ENCODE measurements at places on chromosomes 5 and 9.

GRCh38 chr5:149745943-149746324 lies 15.8 kb downstream of the PPARGC1B start:
- no peak for DNase-seq

GRCh38 chr5:32501071-32502002 lies 56.8 kb upstream of the ZFR start:
- no peak for DNase-seq

DNA sequence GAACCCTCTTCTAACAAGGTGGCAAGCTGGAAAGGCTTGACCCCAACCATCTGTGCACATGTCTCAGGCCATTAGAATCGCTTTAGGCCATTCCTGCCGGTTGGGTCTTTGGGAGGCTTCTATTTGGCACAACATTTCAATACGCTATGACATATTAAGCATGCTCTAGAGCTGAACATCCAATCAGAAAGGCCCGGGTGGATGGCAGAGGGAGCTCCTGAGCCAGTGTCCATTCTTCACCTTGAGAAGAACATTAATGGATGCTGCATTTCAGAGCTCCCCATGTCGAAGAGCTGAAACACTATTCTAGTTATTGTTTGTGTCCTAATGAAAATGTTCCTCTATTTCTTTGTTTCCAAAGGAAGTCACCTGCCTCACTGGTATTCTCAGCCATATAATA lies 12.8 kb downstream of the SPATA9 start:
- DNase-seq: no peak

DNA sequence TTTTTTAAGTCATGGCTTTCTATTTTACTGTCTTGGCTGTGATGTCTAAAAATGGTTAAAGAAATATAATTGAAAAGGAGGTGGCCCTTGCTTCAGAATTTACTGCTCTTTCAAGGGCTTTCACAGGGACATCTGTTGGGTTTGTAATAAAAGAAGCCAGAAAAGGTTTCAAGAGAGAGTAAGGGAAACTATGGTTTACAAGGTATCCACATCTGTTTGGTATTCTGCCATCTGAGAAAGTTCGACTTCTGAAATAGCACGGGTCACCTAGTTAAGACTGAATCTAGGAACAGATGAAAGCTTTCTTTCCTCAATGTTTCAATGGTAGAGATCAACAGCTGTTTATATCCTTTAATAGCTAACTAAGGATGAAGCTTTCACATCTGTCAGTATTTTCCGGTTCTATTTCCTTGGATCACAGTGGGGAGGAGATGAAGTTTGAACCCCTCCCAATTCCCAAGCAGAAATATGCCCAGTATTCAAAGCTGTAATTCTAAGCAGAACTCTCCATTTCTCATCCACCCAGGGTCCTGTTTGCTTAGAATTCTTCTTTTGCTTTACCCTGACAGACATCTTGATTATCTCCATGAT lies 72.8 kb upstream of the IFNK start:
- DNase-seq: peak; percentile 62

GRCh38 chr9:17963498-17963897 lies 384.6 kb downstream of the SH3GL2 start:
- DNase-seq: no peak

DNA sequence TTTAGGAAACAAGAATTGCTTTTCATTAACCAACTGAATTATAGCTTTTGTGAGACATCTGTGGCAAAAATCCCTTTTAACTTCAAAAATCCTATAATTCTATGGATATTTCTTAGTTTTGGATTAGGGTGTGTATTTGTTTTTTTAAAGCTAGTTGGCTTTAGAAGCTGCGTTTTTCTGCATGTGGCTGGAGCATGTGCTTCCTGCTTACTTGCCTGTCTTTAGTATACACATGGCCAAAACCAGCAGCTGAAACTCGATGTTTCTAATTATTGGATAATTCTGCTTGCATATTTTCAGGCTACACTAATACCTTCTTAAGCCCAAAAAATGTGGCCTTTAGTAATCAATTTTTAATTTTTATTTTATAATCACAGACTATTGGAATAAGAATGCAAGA lies 8.9 kb downstream of the RECK start:
- no peak for DNase-seq
